ENCODE measurements at places on chromosomes 16 and 17.

GRCh38 chr16:21971856-21972255 lies 18.7 kb downstream of the UQCRC2 start:
- DNase-seq: no peak

GRCh38 chr17:80929449-80929848 lies 62.2 kb upstream of the CHMP6 start:
- no peak for DNase-seq

DNA sequence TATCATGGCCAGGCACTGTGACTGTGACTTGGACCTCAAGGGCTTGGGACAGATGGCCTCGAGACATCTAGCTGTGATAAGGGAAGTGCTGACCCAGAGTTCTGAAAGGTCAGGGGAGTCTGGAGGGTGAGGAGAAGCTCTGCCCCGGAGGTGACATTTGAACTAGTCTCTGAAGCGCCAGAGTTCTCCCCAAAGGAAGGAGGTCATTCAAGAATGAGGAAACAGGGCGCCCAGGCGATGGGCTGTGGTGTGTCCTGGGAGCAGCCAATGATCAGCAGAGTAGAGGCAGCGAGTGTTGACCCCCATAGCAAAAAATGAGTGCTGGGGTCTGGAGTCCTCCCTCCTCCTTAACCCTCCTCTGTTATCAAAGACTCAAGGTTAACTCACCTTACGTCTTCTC lies 4.9 kb downstream of the STARD3 start:
- no peak for DNase-seq

- no peak for DNase-seq
Measured at GRCh38 chr16:69474408-69474807, 50.0 kb downstream of the CYB5B start.

DNA sequence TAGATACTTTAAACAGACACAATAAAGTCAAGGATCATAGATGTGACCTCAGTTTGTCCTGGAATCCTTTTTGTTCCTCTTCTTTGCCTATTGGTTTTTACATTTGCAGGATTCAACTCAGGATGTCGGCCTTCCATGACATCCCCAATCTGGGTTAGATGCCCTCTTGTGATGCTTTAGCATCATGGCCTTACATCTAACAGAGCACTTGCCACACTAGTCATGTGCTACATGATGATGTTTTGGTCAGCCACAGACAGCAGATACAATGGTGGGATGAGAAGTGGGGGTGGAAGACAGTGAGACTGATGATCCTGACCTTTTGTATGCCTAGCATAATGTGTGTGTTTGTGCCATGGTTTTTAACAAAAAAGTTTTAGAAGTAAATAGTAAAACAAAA lies 1.8 kb upstream of the SYNRG start:
- no peak for DNase-seq

GRCh38 chr16:30552956-30553355 lies 5.2 kb downstream of the ZNF764 start:
- DNase-seq: no peak

GRCh38 chr16:6374821-6375220 lies 957.8 kb upstream of the RBFOX1 start:
- DNase-seq: no peak

GRCh38 chr17:4304417-4305027 lies 40.7 kb upstream of the ANKFY1 start:
- no peak for DNase-seq

DNA sequence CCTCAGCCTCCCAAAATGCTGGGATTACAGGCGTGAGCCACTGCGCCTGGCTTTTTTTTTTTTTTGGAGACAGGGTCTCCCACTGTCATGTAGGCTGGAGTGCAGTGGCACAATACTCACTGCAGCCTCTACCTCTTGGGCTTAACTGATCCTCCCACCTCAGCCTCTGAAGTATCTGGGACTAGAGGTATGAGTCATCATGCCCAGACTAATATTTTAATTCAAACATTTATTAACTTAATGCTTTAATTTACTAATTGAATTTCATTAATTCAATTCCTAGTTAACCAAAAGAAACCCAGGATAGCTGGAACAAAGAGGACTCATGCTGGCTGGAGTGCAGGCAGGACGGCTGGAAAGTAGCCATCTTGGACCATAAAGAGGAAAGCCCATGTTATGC lies 14.0 kb upstream of the KPNB1 start:
- no peak for DNase-seq

DNA sequence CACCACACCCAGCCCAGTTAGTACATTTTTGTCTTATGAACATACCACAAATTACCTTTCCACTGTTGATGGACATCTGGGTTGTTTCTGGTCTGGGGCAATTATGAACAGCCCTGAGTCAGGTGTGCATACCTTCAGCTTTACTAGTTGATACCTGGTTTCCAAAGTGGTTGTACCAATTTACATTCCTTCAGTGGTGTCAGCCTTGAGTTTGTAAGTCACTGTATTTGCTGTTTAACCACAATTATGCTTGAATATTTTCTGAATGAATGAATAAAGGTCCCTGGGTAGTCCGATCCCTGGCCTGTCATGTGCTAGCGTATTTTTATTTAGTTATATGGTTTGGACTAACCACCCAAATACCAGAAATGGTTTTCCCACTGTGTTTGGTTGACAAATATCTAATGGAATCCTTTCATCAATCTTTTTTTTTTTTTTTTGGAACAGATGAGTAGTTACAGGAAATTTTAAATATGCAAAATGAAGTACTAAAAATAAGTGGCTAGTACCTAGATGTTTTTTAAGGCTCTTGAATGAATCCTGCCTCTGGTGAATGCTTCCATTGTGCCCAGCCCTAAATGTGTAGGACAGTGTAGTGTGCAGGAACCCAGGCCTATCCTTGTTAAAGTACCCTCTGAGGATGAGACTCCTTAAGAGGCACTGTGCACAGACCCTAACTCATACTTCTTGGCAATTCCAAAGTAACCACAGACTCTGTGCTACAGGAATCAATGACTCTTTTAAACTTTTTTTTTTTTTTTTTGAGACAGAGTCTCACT lies 3.7 kb downstream of the DUSP14 start:
- DNase-seq: no peak

- no peak for DNase-seq
Measured at GRCh38 chr17:28977659-28978355, 26.5 kb upstream of the PHF12 start.

DNA sequence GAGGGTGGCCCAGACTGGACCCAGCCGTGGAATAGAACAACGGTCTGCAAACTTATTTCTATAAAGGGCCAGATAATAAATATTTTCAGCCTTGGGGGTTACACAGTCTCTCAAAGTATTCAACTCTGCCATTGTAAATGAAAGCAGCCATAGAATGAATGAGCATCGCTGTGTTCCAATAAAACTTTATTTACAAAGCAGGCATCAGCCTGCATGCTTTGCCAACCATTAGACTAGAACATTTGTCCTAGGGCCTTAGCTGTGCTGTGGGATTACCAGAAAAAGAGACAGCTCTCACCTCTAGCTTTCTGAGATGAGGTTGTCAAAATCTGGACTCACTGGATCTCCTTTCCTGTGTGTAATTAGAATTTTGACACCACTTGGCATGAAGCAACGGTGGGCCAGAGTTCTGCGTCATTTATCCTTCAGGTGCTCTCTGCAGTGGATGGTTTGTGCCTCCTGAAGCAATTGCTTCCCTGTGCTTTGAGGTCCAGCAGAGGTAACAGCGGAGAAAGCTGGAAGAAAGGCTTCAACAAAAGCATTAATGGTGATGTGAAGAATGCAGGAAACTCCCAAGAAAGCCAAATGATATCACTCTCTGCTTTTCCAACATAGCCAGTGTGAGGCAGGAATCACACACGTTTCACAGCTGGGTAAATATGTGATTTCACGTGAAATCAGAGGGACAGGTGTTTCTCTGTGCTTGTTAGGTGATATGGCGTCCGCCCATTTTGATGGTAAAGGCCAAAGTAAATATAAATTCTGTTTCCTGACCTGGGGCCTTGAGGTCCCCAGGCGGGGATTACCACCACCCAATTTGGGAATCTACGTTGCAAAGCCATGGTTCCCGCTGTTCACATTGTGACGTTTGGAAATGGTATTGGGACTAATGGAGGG lies 148.4 kb downstream of the PITPNC1 start:
- no peak for DNase-seq

- DNase-seq: no peak
Measured at GRCh38 chr16:53968454-53968853, 264.5 kb downstream of the FTO start.

DNA sequence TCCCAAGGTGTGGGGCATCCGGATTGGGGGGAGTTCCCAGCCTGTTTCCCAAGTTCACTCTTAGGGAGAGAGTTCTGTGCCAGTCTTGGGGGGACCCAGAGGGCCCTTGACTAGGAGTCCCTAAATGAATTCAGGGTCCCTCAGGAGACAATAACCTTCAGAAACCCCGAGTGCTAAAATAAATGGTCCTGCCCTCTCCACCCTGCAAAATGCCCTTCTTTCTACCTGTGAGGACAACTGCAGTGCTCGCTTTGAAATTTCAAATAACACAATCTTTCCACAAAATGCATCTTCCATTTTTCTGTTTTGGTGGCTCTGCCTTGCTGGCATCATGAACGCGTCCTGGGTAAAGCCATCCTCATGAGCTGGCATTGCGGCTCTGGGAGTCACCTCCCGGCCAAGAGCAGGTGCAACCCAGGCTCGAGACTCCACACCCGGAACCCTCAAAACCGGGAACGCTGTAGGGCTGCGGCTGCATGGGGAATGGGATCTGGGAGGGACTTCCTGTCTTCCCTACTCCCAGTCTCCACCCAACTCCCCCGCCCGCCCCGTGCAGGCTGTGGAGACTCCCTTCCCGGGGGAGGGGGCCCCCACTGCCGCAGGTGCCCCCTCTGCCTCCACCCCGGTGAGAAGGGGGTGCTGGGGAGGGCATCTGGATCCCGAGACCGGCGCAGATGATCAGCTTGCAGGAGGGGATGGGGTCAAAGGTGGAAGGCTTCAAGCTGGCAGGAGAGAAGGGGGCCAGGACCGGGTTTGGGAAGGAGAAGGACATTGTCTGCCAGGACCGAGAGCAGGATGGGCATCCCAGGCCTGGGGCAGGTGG lies at the start of gene ZNF205:
Gene ZNF205 (plus strand): TSS at position 529 of the 823 bp plus-strand sequence. CDS start 845 bp downstream, outside the sequence.
- peak; percentile 70 for DNase-seq

- no peak for DNase-seq
Measured at GRCh38 chr17:39205112-39205526, 5.0 kb downstream of the RPL19 start.

DNA sequence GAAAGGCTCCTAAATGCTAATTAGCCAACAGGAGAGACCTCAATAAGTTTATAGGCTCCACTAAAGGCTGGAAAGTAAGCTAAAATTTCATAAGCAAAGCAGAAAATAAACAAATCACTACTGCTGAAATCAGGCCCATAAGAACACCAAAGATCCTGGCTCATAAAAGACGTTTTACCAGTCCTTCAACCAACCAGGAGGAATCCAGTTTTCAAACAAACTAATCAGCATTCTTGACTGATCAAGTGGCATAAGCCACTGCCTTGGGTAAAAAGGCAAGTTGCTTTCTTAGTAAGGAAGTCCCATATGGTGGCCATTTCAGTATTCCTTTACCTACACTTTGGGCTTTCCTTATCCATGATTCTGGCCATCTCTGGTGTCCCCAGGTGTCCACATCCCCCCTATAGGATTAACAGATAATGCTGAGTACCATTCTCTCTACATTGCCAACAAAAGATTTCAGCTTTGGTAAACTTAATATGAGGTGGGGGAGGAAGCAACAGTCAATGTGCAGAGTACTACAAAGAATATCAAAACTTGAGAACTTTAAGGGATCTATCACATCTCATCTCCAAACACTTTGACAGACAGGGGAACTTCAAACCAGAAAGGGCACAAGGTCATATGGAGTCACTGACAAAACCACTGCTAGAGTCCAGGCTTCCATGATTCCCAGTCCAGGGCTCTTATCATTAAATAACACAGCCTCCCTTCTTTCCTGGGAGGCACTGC lies 1.3 kb downstream of the TOM1L2 start:
- DNase-seq: no peak

- DNase-seq: no peak
Measured at GRCh38 chr17:82063424-82064415, 1.9 kb downstream of the DUS1L start.

- DNase-seq: no peak
Measured at GRCh38 chr16:72202014-72202413, 30.1 kb upstream of the PMFBP1 start.

DNA sequence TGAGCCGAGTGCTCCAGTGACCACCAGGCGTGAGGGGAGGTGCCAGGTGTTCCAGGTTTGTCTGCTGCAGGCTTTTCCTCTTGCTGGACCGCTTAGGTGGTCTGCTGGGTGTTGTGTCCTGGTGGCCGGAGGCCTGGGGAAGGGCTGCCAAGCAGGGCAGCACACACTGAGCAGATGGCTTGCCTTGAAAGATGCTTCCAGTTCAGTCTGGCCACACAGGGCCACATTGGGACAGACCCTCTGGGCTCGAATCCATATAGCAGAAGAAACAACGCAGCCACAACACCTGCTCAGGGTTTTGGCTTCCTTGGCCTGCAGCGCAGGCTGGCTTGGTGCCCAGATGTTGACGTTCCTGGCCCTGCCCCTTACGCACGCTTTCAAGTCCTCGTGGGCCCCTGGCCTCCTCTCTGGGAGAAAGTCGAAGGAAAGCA lies 24.8 kb downstream of the GINS2 start:
- DNase-seq: no peak

DNA sequence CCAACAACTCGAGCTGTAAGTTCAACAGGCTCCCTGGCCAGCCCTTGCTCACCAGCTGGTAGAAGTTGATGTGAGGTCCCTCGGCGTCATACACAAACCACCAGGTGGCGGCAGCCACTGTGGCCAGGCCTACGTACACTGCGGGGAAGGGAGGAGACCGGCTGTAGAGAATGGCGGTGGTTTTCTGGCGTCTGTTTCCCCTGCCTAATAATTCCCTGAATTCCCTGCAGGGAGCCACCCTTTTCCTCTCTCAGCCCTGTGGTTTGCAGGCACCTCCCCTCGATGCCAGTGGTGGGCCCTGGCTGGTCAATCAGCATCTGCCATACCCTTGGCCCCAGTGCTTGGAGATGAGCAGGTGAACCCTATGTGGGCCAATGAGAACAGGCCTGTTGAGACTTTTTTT lies 18.9 kb upstream of the P2RX1 start:
- peak; percentile 61 for DNase-seq

DNA sequence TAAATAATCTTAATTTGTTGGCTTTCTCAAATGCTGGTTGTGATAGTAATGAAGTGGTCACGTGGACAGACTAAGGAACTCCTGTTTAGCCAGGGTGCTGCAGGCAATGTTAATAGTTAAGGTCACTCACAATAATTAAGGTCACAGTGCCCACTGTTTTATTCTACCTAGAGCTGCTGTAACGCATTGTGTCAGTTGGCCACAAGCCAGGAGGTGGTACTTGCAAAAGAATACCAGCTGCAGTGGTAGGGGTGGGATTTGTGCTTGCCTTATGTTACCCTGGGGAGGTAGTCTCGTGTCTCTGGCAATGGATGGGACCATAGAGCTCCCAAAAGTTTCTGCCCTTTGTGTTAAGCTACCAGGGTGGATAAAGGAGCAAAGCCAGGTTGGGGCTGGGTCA lies 969.1 kb upstream of the CDH8 start:
- no peak for DNase-seq

- no peak for DNase-seq
Measured at GRCh38 chr16:8859913-8860881, 8.6 kb downstream of the CARHSP1 start.

GRCh38 chr17:61545335-61545938 lies 45.6 kb downstream of the NACA2 start:
- no peak for DNase-seq

GRCh38 chr17:48871551-48872351 lies 20.8 kb upstream of the ATP5MC1 start:
- peak; percentile 47 for DNase-seq

- no peak for DNase-seq
Measured at GRCh38 chr17:60759756-60760155, 82.1 kb downstream of the BCAS3 start.

All from right kidney (tissue), 9 donors.